ENCODE measurements at places on chromosomes 7 and 10.

GRCh38 chr7:117138981-117139380, 183.9 kb downstream of the WNT2 start:
- DNase-seq: no peak

- DNase-seq: no peak
Measured at GRCh38 chr10:15775513-15775912, 55.8 kb upstream of the ITGA8 start.

DNA sequence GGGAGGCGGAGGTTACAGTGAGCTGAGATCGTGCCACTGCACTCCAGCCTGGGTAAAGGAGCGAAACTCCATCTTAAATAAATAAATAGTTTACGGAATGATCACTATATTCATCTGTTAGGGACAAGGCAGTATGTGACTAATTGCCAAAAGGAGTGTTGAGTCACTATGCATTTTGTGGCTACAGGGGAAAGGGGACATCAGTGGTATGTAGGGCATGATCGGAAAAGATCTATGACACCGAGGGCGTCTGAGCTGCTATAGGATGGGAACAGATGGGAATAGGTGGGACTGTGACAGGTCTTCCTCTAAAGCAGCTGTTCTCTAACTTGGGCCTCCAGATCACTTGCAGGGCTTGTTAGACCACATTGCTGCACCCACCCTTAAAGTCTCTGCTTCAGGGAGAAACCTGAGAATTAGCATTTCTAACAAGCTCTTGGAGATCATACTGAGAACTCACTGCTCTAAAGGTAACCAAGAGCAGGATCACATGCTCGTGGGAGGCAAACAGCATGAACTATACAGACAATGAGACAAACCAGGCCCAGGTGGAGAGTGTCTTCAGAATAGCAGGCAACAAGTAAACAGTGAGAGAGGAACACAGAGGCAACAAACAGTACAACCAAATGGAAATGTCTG, 65.1 kb upstream of the ITGA8 start:
- DNase-seq: no peak

DNA sequence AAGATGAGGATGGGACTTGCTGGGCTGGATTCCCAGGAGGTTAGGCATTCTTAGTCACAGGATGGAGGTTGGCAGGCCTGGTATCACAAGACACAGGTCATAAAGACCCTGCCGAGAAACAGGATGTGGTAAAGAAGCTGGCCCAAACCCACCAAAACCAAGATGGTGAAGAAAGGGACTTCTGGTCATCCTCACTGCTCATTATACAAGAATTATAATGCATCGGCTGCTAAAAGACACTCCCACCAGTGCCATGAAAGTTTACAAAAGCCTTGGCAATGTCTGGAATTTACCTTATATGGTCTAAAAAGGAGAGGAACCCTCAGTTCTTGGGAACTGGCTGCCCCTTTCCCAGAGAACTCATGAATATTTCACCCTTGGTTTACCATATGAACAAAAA, 345.5 kb upstream of the POM121L12 start:
- DNase-seq: no peak

DNA sequence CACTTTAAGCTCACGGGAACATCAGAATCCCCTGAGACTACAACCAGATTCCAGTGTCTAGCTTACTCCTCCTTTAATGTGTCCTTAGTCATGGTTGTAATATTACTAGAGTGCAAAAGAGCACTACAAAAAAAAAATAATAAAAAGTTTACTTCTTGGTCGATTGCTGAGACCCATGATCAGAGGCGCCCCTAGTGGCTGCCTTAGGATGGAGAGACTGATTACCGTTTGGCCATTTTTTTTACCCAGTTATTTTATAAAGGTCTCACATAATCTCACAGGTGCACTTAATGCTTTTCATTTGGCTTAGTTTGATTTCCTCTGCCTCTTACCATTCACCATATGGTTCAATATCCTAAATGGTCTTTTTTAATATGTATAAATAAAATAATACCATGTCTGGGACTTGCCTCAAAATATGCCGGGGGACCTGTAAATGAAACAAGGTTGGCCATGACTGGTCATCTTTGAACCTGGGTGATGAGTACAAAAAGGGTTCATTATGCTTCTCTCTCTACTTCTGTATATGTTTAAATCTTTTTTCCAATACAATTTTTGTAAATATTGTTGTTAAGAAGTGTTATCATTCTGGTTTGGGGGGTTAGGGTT, 331.5 kb upstream of the NFE2L3 start:
- DNase-seq: no peak

- peak; percentile 68 for DNase-seq
Measured at GRCh38 chr7:135147899-135148721, at the start of gene TMEM140. Gene TMEM140, plus strand, starts transcription at chr7:135148072. Its CDS starts 16,370 bp downstream, at chr7:135164442.

DNA sequence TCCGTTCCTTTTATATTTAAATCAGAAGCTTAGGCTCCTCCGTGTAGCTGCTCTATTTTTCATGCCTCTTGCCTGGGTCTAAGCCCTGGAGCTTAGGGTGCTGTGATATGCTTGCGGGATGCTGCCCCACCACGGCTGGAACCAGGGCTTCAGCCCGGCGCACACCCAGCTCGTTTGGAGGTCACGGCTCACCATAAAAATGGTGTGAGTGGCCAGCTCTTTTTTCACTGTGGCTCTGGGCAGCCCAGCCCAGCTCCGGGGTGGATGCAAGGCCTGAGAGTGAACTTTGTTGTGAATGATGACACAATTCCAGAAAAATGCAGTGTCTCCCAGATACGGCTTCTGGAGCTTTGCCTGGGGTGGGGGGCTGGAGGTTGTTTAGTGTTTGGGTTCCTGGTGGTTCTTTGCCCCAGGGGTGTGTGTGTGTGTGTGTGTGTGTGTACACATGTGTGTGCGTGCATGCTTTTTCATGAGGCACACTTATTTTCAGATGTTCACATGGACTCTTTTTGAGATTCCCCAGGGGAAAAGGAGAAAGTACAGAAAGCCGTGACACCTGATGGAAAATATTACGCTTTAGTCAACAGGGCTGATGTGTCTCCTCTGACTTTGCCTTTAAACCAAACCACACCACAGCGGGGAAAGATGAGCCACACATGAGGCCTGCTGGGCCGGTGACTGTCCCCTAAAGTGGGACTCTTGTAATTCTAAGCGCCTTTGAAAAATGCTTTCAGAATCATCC, 46.2 kb downstream of the GRK5 start:
- no peak for DNase-seq

DNA sequence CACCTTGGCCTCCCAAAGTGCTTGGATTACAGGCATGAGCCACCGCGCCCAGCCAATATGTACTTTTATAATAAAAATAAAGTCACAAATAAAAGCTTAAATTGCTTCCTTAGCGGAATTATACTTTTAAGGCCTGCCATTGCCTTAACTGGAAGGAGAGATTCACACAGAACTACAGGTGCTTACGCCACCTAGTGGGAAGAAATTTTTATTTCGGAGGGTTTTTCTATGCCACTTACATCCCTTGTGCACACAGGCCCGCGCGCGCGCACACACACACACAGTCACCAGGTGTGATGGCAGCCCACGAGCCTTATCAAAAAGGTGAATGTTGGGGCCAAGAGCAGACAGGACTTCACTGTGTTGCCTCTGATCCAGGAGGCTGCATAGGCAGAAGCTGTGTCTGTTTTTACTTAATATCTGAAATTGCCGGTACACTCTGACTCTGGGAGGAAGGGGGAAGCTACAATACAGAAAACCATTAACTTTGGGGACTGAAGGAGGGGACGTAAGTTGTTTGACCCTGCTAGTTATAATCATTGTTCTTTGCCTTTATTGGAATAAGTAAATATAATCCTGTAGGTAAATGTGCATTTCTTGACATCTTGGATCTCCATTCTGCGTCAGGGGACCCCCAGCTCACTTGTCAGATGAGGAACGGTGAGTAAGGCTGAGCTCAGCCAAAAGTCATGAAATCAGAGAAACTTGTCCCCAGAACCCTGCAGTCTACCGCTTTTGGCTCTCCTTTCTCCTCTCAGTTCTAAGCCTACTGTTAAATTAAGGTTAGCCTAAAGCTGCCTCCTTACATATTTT, 87.1 kb downstream of the SLC16A9 start:
- DNase-seq: peak; percentile 19

- DNase-seq: no peak
Measured at GRCh38 chr7:1127001-1127400, 33.0 kb downstream of the ZFAND2A start.

- no peak for DNase-seq
Measured at GRCh38 chr10:119409906-119410305, 132.6 kb downstream of the RGS10 start.

DNA sequence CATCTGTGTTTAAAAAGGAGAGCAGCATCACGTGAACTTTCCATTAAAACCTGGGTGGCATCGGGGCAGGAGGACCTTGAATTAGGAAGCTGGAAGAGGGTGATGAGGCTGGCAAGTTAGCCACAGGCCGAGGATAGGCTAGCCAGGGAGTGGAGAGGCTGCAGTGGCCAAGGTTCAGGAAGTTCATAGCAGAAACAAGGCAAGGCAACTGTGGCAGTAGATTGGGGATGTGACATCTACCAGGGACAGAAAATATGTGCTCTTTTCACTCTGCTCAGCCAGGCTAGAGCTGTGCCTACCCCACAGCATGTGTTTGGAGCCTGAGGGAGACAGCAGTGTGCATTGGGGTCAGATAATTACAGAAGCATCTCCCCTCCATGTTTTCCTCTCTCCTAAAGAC, 2.2 kb upstream of the INPP5F start:
- DNase-seq: no peak

- DNase-seq: no peak
Measured at GRCh38 chr10:97224483-97225435, 39.0 kb upstream of the SLIT1 start.

DNA sequence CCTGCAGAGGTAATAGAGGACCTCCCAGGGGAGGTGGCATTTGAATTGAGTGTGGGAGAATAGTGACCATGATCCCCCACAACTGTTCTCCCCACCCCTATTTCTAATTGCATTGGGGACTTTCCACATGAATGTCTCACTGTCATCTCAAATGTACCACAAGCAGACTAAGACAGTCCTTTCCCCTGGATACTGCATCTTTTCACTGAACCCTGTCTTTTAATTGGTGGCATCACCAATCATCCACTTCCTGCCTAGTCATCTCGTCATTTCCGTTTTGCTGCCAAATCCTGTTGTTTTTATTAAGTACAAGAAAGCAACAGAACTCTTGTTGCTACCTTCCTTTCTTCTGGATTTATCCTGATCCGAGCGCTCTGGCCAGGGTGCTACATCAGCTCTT, 120.3 kb downstream of the NRP1 start:
- DNase-seq: peak; percentile 5

GRCh38 chr10:58341422-58341821, 6.6 kb downstream of the UBE2D1 start:
- DNase-seq: no peak

GRCh38 chr10:79382491-79382941, 35.2 kb downstream of the PPIF start:
- DNase-seq: no peak

GRCh38 chr10:101932183-101932582, 88.6 kb upstream of the KCNIP2 start:
- DNase-seq: no peak

GRCh38 chr7:90584378-90584777, 11.7 kb upstream of the CDK14 start:
- no peak for DNase-seq

DNA sequence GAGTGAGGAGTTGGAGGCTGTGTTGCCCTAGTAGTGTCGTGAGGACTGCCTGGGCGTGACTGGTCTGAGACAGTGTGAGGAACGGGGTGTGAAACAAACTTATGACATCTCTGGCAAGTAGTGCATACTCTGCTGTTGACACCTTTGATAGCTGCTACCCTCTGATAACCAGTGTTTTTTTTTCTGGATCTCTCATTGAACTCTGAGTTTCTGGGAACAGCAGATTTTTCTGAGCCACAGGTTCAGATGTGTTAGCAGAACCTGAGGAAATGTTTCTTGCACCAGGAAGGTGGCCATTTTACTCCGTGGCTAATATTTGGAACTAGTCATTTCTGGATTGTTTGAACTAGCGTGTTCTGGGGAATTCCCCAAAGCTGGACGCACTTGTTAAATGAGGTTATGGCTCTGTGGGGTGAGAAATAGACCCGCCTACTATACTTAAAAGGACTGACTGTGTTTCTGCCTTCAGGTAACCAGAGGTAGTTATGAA, 52.9 kb downstream of the AUTS2 start:
- DNase-seq: peak; percentile 52

GRCh38 chr7:130632111-130632510, 36.4 kb downstream of the COPG2 start:
- DNase-seq: no peak

- DNase-seq: no peak
Measured at GRCh38 chr10:104657036-104657435, 15.9 kb downstream of the SORCS3 start.

DNA sequence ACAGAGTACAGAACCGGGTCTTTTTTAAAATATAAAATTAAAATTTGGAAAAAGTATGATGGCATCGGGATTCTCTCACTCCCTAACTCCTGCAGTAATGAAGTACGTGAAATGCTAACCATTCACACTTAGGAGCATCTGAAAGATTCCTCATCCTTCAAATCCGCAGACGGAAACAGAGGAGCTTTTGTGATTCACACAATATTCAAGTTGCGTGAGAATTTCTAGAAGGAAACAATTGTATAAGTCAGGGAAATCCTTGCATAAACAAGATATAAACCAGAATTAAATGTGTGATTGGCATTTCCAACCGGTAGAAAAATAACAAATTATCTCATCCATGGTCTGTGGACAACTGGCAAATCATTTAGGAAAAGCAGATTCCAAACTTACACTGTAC, 103.2 kb upstream of the ADAM12 start:
- no peak for DNase-seq

GRCh38 chr10:24272374-24272773, 63.4 kb downstream of the KIAA1217 start:
- DNase-seq: no peak

- DNase-seq: no peak
Measured at GRCh38 chr7:73652541-73652949, 15.1 kb upstream of the VPS37D start.

DNA sequence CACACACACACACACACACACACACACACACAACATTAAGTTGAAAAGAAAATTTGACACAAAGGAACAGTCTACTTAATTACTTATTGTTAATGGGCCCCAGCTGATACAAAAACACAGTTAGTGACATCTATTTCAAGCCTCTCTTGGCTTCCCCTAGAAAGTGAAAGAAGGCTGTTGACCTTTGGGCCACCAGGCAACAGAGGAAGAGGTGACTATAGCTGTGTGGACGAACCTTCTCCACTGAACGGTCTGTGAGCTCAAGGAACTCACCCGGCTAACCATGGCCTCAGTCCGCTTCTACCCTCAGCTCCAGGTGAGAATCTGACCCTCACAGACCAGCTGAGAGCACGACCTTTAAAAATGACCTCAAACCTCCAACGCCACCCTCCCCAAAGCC, 32.9 kb upstream of the CALN1 start:
- DNase-seq: no peak

GRCh38 chr7:476736-477360, 42.8 kb downstream of the PDGFA start:
- DNase-seq: no peak
